Head of caudate nucleus (tissue), 42 donors: ENCODE measurements at places on chromosomes 7 and 10.
A peak's percentile ranks its signal among the peaks of the same experiment; 100 is the strongest.

DNA sequence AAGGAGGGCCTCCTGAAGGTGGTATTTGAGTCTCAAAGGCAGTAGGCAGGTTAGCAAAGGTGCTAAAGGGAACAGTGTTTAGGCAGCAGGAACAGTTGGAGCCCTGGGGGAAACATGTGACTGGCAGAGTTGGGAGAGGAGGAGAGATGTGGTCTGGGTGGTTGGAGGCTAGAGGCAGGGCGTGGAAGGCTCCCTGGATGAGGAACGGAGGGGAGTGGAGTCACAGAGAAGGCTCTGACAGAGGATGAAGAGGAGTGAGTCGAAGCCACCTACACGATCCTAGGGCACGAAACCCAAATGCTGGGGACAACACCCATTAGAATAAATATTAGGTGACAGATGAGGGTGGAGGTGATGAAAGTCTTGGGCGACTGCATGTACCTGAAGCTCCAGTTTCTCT is 19.6 kb upstream of the MGMT start:
- no peak for DNase-seq

DNA sequence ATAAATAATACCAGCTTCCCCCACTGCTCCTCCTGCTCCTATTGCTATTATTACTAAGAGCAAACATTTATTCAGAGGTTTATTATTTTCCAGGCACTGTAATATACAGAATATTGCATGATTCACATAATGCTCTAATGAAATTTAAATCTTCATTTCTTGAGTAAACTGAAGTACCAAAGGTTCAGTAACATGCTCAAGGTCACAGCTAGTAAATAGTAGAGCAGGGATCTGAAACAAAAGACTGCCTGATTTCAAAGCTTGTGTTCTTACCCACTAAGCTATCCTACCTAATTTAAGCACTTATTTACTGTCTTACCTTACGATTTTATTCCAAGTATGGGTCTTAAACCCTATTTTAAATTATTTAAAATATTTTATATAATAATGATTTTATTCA is 126.2 kb downstream of the SNX13 start:
- no peak for DNase-seq

- no peak for DNase-seq
Observed at GRCh38 chr7:405489-406211, 114.0 kb downstream of the PDGFA start.

- peak; percentile 37 for DNase-seq
Observed at GRCh38 chr10:93376372-93377293, 105.5 kb downstream of the MYOF start.

DNA sequence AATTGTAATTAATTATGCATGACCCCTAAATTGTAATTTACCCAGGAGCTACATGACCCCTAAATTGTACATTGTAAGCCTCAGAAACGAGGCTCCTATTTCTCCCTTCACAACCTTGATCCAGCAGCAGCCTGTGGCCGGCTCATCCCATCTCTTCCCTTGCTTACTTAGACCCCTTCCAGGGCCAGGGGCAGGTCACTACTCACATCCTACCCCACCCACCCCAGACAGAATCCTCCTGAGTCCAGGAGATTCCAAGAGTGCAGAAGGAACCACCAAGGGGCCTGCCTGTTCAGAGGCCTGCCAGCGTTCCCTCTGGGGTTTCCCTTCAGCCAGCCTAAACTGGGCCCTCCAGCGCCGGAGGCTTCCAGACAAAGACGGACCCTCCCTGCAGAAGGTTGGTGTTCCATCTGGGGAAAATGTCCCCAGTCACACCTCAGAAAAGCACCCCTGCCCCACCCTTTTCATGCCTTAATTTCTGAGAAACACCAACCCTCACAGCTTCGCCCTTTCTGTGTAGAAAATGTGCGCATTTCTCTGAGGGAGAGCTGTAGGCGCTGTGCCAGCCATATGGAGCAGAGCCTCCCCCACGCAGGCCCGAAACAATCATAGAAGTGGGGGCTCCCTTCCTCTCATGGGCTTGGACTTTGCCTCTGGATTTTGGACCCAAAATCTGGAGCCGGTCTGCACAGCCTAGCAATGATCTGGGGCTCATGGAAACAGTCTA is 19.2 kb downstream of the LEP start:
- DNase-seq = no peak

DNA sequence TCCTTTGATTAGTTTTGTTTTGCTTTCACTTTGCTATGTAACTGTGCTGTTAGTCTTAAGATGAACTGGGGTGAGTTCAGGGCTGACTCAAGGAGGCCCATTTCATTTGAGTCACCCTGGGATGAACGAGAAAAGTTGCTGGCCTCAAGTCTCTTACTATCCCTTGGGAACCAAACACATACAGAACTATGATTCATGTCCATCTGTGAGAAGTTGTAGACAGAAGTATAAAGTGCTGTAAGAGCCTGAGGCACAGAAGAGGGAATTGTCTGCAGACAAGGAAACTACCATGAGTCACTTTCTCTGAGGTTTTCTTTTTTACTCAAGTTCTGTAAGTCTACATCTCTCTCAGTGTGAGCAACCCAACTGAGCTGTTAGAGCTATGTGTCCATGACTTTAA is 179.8 kb upstream of the CSTF2T start:
- no peak for DNase-seq

- DNase-seq = no peak
Observed at GRCh38 chr7:107744345-107744750, 406 bp downstream of the CBLL1 start.

GRCh38 chr10:124332426-124332825 is 86.3 kb downstream of the OAT start:
- no peak for DNase-seq

GRCh38 chr10:133460208-133460769 is 6.5 kb downstream of the SCART1 start:
- DNase-seq = peak; percentile 36

DNA sequence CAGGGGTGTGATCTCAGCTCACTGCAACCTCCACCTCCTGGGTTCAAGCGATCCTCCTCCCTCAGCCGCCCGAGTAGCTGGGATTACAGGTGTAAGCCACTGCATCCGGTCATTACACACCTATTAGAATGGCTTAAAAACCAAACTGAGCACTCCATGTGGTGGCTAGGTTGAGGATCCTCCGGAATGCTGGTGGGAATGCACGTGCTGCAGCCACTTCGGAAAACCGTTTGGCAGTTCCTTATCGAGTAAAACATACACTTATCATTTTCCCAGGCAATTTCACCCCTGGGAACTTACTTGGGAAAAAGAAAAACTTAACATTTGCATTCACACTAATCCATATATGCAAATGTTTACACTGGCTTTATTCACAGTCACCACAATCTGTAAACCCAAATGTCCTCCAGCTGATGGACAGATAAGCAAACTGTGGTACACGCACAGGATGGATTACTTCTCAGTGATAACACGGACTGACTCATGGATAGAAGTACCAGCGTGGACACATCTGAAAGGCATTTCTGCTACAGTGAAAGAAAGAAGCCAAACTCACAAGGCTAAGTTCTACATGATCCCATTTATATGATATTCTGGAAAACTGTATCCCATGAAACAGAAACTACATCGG is 20.4 kb downstream of the RFC2 start:
- DNase-seq = no peak
